ENCODE measurements at places on chromosomes 1 and 21. TPM values are rescaled to one million over a fixed set of nuclear protein-coding genes. Genes with fewer than 3 reads are reported as not detected.

DNA sequence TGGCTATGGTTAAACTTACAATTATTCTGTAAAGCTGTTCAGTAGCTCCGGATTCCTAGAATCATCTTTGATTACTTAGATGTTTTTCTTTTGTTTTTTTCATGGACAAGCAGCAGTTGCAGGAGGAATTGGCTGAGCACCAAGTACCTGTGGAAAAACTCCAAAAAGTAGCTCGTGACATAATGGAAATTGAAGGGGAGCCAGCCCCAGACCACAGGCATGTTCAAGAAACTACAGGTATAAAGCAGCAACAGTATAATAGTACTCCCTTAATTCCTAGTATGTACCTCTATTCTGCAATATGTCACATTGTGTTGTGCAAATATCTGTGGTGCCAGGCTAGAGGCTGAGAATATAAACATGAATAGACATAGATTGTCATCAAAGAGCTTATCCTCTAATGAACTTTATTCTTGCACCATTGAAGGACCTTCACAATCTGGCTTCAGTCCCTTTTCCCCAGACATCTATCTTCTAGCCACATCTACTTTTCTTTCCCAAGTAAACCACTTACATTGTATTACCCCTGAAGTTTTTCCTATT is 132.3 kb upstream of the BMP8A start:
- DNase-seq: peak; percentile 67

- no peak for DNase-seq
Observed at GRCh38 chr1:198934901-198935305, 296.1 kb downstream of the PTPRC start.

GRCh38 chr1:167940264-167940663 is 3.4 kb upstream of the MPC2 start:
- no peak for DNase-seq

DNA sequence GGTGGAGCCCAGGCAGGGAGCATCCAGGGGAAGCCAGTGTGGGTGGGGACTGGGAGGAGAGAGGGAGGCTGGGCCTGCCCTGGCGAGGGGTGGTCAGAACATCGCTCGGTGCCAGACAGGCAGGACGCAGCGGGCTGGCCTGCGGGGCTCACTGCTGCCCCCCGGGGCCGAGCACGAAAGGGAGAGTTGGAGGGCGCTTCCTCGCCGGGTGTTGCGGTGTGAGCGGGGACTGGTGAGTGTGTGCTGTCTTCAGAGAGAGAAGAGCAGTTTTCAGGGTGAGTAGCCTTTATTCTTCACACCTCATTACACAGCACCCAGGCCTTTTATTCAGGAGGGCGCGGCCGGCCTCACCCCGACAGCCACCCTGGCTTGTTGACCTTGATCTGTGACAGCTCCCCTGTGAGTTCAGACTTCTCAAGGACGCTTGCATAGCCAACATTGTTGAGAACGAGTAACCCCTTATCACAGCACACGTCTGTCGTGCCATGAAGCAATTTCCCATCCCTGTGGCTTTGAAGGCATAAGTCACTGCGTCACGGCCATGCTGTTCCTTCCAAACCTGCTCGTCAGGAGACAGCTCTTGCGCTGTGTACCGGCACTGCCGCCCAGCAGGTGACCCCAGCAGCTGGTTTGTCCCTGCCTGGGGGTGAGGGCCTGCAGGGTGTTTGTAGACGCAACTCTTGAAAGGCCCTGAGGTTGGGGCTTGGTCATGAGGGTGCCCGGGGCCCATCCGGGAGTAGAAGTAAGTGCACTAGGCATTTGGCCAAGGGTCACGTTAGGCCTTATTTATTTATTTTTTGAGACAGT is 54.6 kb downstream of the PRKCZ start:
- DNase-seq: no peak

CTBS gene
- polyA plus RNA-seq: 6.3 TPM
